ENCODE measurements at places on chromosomes 1 and 21.

DNA sequence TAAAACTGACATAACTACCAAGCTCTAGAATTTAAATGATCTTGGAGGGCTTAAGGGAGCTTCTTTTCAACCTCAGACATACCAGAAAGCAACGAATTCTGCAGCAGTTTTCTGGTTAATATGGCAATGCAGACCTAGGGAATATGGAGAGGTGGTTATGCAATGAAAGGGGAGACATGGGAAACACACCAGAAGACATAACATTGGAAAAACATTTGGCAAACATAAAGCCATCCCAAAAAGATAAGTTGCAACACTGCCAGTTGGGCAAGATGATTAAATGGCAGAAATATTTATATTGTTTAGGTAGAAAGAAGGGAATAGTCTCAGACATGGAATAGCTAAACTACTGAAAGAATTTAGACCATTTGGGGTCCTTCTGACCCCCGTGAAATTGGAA is 104.5 kb downstream of the KCNJ6 start:
- no peak for DNase-seq

DNA sequence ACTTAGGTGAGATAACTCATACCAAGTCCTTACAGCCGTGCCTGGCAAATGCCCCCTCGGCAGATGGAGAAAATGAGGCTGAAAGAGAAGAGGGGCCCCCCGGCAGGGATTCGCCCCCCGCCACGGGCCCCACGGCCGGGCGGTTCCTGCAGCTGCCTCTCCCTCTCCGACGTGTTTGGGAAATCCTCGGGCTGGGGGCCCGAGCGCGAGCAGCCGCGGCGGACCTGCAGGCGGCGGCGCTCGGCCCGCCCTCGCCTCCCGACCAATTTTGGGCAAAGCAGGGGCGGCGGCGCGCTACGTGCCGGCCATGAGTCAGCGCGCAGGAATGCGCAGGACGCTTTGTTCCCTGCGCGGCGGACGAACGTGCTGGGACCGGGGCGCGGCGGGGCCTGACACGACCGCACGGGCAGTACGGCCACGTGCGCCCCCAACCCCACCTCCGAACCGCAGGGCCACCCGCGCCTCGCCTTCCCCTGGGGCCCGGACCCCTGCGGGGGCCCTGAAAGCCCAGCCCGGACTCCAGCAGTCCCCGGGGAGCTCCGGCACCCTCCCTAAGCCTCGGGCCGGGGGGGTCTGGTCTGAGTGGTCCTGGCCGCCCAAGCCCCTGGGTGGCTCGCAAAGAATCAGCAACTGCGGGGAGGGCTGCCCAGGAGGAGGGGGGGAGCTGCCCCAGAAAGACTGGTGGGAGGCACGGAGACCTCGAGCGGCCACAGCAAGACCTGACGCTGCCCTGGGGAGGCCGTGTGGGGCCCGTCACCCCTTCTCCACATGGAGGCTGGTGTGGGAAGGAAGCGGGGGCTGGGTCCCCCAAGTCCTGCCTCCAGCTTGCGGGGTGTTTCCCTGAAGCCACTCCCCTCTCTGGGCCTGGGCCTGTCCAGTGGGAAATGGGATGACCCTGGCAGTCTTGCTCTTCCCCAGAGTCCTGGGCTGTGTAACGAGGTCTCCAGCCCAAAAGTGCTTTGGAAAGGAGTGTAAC is 11.9 kb upstream of the EDN2 start:
- DNase-seq, result no peak

DNA sequence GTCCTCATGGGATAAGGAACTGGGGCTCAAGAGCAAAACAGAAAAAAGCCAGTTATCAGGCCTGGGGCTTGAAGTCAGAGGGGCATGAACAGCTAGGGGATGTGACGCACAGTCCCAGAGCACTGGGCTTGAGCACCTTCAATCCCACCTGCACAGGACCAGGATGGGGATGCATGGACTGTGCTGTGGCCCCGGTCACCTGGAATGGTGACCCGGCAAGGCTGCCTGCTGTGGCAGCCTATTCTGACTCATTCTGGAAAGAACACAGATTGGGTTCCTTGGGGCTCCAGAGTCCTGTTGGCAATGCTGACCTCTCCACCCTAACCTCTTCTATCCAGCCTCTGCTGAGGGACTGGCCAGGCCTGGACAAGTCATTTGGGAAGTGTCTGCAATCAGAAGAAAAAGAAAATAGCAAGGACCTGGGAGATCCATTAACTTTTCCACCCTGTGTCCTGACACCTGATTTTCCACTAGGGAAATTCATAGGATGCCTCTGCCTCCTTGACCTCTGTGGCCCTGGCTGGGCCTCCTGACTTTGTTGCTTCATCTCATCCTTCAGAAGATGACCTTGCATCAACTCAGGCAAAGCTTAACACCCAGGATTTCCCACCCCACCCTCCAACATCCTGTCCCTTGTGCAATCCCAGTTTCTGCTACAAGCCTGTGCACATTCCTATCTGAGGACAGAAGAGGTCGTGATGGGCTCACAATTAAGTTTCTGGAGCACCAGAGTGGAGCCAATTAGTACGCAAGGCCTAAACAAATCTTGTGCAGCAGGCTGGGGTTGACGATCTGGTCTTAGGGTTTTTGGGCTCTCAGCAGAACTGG is 17.9 kb upstream of the FMOD start:
- no peak for DNase-seq

GRCh38 chr1:30219675-30220074 is 503.7 kb downstream of the MATN1 start:
- DNase-seq, result no peak

- DNase-seq, result no peak
These were observed 4.2 kb downstream of the RAP1GAP start for GRCh38 chr1:21664806-21665588.

DNA sequence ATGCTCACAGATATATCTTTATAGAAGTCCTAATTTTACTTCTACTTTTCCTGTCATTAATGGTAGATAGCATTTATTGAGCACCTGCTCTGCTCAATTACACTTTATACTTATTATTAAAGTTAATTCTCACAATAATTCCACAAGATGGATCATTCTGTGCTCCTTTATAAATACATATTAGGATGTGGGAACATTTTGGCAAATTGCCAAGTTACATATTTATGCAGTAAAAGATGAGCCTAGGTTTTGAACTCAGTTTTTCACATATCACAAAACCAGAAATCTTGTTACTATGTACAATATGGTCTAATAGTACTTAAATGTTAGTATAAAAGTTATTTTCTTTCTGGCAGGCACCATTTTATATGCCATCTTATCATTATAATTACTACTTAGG is 895.0 kb upstream of the B3GALT2 start:
- no peak for DNase-seq

DNA sequence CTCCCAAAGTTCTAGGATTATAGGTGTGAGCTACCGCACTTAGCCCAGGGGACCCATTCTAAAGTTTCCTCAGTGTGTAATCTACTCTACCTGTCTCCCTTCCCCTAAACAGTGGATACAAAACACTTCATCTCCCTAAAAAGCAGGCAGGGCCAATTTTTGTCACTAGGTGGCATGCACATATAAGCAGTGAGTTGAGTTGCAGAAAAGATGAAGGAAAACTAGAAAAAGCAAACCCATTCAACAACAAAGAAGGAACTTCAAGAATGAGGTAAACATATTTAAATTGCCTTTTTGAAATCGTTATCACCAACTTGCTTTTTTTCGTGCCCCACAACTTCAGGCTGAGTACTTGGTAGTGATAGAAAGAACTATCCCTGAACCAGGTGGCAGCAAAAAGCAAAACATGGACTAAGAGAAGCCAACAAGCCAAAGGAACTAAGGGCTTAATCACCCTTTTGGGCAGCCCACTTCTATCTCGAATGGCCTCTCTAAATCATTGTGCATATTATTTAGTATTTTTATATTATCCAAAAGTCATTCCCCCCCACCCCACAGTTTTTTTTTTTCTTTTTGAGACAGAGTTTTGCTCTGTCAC is 19.7 kb upstream of the ALDH9A1 start:
- DNase-seq, result peak; percentile 32

DNA sequence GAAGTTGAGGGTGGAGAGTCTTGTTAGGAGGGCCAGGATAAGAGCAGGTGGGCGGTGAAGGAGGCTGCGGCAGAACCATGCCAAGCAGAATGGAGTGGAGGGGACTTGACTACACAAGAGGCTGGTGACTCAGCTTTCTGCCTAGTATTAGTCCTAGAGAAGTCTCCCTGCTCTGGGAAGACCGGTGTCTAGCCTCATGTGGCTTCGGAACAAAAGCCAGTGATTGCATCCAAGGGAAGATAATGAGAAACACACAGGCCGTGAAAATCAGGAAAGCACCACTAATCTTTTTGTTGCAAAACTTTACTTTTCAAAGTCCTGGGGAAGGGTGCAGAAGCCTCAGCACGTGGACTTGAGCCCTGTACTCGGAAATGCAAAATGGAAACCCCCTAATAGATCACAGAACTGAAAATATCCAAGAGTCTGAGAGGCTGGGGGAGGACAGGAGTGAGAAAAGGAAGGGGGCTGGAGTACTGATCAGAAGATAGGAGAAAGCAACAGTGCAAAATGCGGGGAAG is 31.4 kb downstream of the DDR2 start:
- no peak for DNase-seq

DNA sequence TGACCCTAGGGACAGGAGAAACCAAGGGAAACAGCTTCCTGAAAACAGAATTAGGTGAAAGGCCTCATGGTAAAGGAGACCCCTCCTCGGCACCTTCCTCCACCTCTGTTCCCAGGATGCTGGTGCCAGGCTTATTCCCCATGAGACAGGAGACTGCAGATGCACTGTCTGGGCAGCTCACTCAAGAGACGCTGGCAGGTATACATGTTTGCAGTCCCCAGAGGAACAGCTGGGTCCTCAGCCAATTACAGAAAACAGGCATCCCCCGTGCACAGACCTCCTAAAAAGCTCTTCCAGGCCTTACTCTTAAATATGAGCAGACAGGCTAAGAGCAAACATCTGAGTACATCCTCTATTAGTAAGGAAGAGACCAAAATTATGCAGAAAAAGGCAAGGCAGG is 6.5 kb downstream of the CCSAP start:
- DNase-seq, result no peak
